Esophagus muscularis mucosa (tissue), 4 donors: ENCODE measurements at places on chromosomes 1 and 21.

DNA sequence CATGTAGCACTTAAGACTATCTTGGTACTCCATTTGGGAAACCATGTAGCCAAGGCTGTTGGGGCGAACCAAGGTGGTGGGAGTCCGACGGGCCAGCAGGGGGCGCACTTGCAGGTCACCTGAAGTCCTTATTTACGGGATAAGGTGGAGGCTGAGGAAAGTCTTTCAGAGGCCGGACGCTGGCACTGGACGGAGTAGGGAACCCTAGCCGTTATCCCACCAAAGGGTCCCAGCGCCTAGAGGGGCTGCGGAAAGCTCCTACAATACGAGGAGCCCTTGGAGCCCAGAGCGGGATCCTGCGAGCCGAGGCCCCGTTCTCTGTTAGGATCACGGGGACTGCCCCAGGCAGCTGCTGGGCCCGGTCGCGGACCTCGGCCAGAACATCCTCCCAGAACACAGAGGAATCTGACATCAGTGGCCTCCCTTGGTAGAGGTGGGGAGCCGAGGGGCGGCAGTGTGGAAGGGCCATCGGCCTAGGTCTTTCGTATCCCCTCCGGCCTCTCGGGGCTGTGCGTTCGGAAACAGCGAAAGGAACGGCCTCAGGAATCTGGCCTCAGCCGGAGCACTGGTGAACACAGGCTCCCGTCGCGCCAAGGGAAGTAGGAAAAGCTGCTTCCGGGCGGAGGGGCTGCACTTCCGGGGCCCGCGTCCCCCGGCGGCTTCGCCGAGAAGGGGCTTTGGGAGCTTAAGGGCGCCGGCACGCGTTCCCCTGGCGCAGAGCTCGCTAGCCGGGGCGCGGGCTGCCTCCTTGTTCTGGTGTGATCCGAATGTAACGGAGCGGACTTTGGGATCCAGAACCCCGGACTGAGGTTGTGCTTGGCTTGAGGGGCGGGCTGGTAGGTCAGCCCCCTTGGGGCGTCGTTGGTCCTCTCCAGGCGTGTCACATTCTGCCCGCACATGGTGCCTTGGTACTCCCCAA lies 29.9 kb upstream of the RPTN start:
- DNase-seq: no peak

DNA sequence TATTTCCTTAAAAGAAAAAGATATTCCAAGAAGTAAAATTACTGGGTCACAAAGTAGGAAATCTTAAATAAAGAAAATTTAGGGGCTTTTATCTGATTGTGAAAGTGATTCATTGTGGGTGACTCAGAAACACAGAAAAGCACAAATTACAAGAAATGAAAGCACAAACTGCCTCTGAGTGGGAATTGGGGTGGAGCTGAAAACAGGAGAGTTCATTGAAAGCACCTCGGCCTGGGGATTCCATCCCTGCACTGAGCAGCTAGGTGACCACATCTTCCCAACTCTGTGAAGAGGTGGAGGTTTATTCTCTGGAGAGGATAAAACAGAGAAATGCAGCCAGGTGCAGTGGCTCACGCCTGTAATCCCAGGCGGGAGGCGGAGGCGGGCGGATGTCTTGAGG lies 7.4 kb downstream of the GJA4 start:
- no peak for DNase-seq

DNA sequence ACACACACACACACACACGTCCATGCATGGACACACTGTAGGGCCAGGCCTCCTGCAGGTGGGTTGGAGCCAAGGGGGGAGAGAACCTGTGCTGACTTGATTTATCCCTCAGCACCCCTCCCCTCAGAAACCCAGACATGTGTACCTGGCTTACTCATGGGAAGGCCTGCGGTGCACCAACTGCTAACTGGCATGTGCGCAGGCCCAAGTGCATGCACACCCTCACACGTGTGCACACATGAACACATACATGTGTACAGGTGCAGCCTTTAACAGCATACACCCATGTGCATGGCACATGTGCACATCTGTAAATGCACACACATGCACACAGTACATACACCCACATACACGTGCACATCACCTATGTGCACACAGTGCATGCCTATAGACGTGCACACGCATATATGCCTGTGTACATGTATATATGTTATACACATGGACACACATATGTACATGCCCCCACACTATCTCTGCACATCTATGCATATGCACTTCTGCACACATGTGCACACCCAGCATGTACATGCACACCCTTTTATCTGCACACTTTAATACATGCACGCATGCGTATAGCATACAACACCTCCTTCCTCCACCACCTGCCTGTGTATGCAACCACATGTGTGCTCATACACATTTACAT lies 67.5 kb downstream of the TRIM11 start:
- no peak for DNase-seq

- DNase-seq: no peak
These were observed 54.3 kb upstream of the CD1D start for GRCh38 chr1:158126425-158126824.
